Globus pallidus (tissue), 1 donor: ENCODE measurements at places on chromosomes 11 and 22.
A peak's percentile ranks its signal among the peaks of the same experiment; 100 is the strongest.

- DNase-seq = no peak
Measured at GRCh38 chr11:7428196-7428595, 57.1 kb upstream of the OLFML1 start.

DNA sequence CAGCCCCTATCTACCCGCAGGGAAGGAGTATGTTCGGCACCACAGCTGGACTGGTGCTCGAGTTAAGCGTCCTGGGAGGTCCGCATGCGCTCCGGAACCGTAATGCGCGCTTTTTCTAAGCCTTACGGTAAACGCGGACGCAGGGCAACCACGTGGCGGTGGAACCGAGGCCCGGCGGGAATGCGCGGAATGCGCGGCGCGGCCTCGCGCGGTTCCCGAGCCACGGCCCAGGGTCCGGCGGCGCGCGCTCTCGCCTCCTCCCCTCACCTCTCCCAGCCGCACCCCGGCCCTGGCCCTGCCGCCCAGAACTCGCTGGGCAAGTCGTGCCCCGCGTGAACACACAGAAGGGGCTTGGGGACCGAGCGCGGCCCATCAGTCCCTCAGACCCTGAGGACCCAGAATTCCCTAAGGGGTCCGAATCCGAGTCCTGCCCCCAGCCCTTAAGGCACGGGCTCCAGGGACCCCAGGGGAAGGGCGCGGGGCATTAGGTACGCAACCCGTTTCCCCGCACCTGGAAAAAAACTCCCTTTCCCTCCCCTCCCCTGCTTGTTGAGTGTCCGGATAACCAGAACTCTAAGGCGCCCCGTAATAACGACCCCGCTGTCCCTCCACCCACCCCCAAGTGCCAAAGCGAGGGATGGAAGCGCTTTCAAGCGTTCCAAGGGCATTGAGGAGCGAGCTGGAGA lies 4.3 kb upstream of the CCND1 start:
- DNase-seq = peak; percentile 41

GRCh38 chr11:70577258-70577603 lies 178.9 kb downstream of the CTTN start:
- no peak for DNase-seq

- DNase-seq = no peak
Measured at GRCh38 chr11:123429336-123429735, 733 bp upstream of the GRAMD1B start.

- no peak for DNase-seq
Measured at GRCh38 chr22:32736746-32737145, 64.8 kb upstream of the TIMP3 start.

DNA sequence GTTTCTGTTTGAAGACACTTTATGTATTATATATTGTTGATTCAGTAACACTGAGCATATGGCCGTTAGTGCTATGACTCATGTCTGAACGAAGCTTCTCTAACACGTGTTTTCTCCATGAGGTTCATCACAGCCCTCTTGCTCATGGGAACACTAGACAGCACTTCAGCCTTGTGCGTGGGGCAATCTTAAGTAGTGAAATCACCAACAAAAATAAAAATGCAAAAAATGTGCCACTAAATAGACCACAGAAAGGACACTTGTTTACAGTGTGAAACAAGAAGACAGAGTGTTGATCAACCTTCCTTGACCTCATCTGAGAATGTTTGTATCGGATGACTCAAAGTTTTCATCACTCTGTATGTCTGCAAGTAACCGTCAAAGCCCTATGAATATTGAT lies 94.5 kb downstream of the FDX1 start:
- no peak for DNase-seq

GRCh38 chr11:130100381-130101095 lies 30.8 kb downstream of the APLP2 start:
- no peak for DNase-seq

DNA sequence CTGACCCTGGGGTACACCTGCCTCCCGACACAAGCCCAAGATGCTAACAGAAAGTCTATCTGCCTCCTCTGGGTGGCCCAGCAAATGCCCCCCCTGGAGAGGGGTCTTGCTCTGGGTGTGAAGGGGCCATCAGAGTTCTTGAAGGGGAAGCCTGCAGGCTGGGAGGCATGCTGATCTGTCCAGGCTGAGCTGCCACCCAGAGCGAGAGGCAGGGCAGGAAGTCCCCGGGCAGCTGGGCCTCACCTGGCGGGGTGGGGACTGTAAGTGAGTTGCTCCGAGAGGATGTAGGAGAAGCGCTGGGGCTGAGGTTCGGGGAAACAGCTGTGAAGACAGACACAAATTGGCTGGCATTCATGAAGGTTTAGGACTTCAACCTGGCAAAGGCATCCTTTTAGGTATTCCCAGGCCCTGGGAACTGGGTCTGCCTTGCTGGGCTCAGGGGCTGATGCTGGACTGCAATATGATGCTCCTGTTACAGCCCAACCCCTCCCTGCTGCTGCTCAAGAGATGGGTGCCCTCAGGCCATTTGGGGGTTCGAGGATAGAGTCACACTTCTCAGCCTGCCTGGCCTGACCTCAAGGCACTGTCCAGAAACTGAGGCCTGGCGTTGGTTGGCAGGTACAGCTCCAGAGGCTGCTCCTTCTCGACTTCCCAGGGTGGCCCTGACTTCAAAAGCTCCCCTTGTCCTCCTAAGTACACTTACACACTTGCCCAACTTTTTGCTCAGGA lies 60.2 kb upstream of the LYVE1 start:
- DNase-seq = no peak

DNA sequence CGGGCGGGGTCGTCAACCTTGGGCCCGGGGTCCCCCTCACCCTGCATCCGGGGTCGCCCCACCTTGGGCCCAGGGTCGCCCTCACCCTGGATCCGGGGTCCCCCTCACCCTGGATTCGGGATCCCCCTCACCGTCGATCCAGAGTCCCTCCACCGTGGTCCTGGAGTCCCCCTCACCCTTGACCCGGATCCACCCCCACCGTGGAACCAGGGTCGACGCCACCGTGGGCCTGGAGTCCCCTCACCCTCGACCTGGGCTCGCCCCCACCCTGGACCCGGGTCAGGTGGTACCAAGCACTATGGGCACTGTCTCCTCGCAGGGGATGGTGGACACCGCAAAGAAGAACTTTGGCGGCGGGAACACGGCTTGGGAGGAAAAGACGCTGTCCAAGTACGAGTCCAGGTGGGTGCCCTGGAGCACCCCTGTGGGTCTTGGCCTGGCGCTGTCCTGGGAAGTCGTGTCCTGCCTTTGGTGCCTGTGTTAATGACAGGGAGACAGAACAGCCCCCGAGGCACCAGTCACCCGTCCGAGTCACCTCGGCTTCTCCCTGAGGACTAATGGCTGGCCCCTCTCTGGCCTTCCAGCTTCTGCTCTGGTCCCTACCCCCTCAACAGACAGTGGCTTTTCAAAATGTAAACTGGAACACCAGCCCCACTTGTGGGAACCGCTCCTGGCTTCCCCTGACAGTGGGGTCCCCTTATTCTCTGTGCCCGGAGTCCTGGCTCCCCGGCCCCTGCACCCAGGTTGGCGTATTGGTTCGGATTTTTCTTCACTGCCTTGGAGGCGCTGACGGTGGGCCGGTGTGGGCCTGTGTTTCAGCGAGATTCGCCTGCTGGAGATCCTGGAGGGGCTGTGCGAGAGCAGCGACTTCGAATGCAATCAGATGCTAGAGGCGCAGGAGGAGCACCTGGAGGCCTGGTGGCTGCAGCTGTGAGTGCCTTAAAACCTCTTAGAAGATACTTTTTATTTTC lies 762 bp downstream of the CRELD2 start:
- DNase-seq = no peak

DNA sequence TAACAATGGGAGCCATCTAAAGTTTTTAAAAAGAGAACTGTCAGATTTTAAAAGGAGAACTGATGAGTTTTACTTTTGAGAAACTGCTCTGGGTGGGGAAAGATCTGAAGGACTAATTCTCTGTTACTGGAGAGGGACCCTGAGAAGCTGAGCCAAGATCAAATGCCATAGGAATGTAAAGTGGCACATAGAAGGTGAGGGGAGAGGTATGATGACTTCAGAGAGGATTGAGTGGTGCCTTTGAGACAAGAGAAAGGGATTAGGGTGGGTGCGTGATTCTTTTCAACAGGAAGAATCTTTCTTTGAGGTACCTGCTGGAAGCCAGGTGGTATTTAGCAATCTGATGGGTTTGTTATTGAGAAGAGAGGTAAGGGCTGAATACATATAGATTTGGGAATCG lies 9.0 kb downstream of the CRKL start:
- DNase-seq = no peak
